ENCODE measurements at places on chromosomes 2 and 18.

- no peak for DNase-seq
Observed at GRCh38 chr2:229118927-229119326, 152.2 kb downstream of the PID1 start.

DNA sequence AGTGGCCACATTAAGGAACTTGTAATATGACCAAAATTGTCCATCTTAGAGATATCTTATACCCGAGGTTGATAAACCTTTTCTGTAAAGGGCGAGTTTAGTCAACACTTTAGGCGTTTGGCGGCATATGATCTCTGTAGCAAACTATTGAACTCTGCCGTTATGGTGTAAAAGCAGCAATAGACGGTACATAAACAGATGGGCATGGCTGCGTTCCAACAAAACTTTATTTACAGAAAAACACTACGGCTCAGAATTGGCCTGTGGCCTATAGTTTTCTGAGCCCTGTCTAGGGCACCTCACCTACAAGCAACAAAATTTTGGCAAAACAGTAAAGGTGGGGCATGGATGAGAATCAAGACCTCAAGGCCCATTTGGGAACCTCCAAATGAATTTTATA lies 121.9 kb upstream of the HAAO start:
- DNase-seq, result no peak

DNA sequence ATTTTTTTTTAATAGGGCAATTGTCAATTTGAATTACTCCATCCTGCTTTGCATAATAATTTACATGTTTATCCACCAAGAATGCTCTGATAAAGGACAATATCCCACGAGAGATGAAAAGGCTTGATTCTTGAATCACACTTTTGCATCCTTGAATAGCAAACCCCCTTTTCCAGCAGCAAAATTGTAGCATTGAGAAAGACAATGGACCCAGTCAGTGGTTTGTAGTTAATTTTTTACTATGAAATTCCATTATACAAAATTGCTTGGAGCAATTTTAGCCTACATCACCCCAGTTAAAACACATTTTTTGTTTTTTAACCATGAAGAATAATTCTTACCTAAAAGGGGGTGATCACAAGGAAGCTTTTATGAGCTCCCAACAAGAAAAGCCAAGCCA lies 255.1 kb downstream of the RND3 start:
- no peak for DNase-seq

DNA sequence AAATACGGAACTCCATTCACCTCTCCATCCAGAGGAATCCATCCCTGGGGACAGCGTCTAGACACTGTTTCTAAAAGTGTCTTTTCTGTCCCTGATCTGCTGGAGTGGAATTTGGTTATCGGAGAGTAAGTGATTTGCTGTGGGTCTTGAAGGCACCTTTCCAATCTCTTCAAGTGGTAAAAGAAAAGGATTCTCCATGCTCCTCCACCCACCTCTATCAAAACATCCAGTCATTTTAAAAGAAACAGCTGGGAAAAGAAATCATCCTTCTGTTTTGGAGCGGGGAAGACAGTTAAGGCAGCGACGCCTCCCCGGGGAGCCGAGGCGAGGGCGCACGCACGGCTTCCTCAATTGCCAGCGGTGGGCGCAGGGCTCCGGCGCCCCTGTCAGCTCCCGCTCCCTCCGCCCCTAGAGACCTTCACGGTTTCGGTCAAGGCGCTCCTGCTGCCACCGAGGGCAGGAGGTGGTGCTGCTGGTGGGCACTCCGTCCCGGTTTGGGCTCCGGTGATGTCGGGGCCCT lies 547 bp downstream of the SLC35F5 start:
- DNase-seq, result no peak

- no peak for DNase-seq
Observed at GRCh38 chr2:160365716-160366367, 127.8 kb downstream of the RBMS1 start.

Data from left renal pelvis (tissue), 4 donors.